ENCODE measurements at places on chromosomes 12 and 14.
A peak's percentile ranks its signal among the peaks of the same experiment; 100 is the strongest.

- DNase-seq, result no peak
These were observed 8.0 kb downstream of the RAN start for GRCh38 chr12:130879781-130880389.

DNA sequence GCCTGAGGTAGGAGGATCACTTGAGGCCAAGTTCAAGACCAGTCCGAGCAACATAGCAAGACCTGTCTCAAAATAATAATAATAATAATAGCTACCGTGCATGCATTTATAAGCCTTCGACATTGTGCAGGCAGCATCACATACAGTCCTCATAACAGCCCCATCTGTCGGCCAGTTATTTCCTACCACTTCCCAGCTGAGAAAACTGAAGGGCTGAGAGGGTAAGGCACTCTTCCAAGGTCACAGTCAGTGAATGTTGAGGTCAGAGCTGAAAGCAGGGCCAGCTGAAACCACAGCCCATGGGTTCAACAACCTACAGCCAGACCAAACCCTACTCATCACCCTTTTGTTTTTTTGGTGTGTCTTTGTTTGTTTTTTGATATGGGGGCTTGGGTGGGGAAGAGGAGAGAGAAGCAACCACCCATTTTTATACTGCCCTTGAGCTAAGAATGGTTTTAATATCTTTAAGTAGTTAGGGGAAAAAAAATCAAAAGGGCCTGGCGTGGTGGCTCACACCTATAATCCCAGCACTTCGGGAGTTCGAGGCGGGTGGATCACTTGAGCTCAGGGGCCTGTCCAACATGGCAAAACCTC lies 16.8 kb upstream of the ITPK1 start:
- peak; percentile 30 for DNase-seq

DNA sequence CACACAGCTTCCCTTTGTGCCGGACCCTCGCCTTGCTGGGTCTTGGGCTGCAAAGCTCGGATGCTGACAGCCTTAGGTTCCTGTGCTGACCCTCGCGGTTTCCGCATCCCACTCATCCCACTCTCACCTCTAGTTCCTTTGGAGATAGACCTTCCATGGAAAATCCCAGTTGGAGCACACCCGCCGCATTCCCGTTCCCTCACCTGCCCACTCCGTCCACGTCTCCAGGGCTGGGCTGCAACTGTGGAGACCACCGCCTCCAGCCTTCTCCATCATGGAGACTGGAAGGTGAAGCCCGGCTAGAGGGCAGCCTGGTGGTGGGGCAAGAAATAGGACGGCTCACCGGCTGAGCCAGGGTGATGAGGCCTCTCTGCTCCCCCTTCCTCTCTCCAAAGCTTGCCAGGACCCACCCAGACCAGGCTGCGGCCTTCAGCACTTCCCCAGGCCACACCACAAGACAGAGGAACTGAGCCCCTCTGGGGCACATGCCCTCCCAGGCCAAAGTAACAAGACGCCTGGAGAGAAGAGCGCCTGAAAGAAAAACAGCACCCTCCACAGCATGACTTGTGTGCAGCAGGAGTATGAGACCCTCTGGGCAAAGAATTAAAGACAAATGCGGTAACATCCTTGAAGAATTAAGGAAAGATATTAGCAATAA lies 15.0 kb downstream of the TMEM121 start:
- DNase-seq, result no peak

- DNase-seq, result no peak
These were observed 32.7 kb downstream of the DEPDC4 start for GRCh38 chr12:100234166-100234565.

GRCh38 chr12:78156751-78157150 lies 326.1 kb downstream of the NAV3 start:
- DNase-seq, result no peak

GRCh38 chr14:105219753-105220152 lies 28.6 kb upstream of the BTBD6 start:
- no peak for DNase-seq

DNA sequence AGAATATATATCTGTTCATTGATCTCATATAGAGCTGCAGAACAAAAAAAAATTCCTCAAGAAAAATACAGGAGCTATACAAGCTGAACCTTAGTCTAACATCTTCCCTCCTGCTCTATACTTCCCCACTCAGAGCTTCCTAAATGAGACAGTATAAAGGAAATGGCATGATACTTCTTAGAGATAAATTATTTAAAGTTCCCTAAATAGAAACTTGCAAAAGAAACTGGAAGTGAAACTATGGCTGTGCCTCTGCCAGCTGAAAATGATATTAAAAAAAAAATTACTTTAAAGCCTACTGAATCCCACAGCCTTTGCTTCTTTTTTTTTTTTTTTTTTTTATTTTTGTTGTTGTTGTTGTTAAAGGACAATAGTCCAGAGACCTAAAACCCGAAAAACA lies 11.6 kb upstream of the NEK9 start:
- no peak for DNase-seq

DNA sequence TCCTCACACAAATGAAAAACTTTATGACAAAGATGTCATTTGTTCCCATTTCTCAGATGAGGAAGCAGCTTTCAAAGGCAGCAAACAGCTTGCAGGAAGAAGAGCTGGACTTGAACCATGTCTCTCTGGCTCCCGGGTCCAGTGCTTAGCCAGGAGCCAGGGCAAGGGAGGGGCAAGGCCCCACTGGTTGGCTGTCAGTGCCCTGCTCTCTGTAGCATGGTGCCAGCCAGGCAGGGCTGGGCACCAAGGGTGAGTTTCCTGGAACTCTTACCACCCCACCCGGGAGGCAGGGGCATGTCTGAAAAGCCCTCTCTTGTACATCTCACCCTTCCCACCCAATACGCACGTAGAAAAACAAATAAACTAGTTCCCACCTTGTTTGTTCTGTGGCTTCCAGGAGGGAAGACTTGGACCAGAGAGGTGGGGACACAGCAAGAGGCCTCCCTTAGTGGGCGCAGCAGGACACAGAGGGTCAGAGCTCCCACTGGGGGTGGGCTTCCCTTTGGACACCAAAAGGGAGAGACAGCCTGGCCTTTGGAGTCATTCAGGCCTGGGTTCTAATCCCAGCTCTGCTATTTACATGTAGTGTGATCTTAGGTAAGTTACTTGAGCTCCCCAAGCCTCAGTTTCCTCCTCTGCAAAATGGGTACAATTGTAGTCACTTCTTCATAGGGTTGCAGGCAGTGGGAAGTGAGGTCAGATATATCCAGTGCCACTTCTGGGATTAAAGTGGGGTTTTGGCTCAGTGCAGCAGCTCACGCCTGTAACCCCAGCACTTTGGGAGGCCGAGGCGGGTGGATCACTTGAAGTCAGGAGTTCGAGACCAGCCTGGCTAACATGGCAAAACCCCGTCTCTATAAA lies 17.2 kb downstream of the TRPV4 start:
- DNase-seq, result peak; percentile 48

GRCh38 chr14:73958591-73958990 lies 8.5 kb downstream of the COQ6 start:
- peak; percentile 35 for DNase-seq

DNA sequence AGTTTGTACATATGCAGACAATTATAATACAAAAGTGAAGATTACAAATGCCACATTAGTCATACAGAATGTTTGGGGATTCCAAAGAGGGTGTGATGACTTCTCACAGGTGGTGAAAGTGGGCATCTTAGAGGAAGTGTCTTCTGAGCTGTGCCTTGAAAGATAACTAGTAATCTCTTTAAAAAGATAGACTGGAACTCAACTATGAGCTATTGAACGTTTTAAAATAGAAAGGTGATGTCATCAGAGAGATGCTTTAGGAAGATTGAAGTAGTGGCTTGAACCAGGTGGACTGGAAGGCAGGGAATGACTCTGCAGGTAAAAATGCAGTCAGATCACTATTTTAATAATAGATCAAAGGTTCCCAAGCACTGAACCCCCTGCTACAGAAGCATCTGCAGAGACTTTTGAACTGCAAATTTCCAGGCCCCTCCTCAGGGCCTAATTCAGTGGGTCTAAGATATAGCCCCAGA lies 50.3 kb downstream of the SYT1 start:
- DNase-seq, result no peak

DNA sequence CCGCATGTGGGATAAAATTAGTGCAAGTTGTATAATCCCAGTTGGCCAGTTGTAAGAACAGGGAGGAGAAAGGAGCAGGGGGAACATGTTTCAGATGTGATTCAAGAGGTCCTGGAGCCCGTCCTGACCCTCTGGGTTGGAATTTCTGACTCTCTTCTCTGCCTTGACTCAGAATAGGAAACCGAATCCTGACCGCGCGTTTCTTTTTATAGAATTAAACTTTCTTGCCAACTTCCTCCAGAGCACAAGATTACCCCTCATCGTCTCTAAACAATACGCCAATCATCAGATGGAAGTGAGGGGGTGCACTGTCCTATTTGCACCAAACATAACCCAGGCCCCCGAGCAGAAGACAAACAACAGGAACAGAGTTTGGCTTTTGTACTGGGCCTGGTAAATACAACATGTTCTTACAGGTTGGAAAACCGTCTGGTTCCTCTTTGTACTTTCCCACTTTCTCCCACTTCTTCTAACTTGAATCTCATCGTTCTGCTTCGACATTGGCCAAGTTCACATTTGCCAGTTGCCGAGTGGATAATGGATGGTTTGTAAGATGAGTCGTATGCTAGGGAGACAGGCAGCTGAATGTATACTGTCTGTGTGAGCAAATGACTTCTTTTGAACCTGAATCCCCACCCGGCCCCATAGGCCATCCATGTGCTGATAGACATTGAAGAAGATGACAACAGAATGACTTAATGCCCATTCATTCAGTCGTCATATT lies 42.6 kb upstream of the MED13L start:
- DNase-seq, result peak; percentile 89

DNA sequence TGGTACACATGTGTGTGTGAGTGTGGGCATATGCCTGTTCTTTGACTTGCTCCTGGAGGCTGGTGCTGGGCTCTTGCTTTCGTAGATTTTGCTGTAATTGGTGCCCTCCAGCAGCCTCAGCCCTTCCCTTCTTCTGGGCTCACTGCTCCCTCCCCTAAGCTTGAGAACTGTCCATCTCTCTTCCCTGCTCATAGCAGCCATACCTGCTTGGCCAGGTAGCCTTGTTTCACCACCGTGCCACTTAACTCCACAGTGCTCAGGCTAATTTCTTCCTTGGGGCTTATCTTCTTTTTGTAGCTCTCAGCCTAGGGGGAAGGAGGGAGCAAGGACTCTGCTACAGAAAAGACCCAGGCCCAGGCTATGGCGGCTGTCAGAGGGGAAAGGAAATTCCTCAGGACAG lies 19.8 kb downstream of the PLEK2 start:
- DNase-seq, result no peak
